CD4-positive, alpha-beta T cell treated with Interleukin-10 for 1 hour (primary cell): ENCODE measurements at places on chromosomes 3 and 15.
A peak's percentile ranks its signal among the peaks of the same experiment; 100 is the strongest.

GRCh38 chr3:50557106-50557505 lies 10.4 kb downstream of the C3orf18 start:
- no peak for DNase-seq

DNA sequence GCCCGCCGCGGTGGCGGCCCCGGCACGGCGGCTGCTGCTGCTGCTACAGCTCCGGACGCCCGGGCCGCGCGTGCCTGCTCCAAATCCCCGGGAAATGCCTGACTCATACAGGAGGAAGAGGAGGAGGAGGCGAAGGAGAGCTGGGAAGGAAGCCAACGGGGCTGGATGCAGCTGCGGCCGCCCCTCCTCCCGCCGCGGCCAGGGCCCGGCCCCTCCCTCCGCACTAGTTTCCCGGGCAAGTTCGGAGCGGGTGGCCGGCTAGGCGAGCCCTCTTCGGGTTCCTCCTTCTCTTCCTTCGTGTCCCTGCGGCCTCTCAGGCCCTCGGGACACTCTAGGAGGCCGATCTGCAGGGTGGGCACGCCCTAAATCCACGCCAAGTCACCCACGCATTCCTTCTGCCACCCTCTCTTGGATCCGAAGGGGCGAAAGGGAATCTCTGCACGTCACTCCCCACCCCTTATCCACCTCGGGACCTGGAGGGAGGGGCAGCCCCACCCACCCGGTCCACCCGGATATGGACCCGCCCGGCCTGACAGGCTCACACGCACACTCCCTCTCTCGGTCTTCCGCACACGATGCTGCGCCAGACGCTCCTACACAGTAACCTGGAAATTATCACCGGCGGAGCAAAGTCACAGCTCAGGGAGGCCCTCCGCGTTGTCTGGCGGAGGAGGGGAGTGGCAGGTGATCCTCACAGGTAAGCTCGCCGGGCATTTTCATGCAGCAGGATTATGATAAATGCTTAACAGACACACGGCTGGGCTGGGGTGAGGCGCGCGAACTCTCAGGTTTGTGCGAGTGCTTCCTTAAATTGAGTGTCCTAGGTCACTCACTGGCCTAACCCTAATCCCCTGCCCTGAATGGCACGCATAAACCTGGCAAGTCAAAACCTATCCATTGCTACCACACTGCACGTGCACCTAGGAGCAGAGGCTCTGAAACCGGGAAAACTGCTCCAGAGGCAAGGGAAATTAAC lies at the start of the genes OSBPL10 and ZNF860:
OSBPL10 (minus strand) TSS at position 57 of the 976 bp plus-strand sequence. CDS start 83 bp downstream, outside the sequence.
ZNF860 (plus strand) TSS at position 545 of the 976 bp plus-strand sequence. CDS start 7,330 bp downstream, outside the sequence.
- peak; percentile 2 for DNase-seq

GRCh38 chr3:151439652-151440125 lies 21.2 kb downstream of the IGSF10 start:
- DNase-seq: peak; percentile 36

- no peak for DNase-seq
These were observed 18.7 kb downstream of the CHST14 start for GRCh38 chr15:40489274-40490175.

GRCh38 chr3:25856902-25857518 lies 67.1 kb downstream of the OXSM start:
- peak; percentile 59 for DNase-seq

- no peak for DNase-seq
These were observed 457.8 kb upstream of the ZNF717 start for GRCh38 chr3:76242886-76243753.

DNA sequence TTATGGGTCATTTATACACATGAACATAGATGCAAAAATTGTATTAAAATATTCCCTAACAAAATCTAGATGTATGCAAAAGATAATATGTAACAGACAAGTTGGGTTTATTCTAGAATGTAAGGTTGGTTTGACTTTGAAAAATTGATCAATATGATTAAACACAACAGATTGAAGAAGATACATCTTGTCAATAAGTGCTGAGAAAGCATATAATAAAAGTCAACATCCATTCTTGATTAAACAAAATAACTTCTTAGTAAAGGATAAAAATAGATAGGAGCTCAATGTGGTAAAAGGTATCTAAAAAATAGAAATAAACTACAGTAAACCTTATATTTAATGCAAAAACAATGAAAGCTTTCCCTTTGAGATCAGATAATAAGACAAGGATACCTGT lies 38.3 kb downstream of the CCDC39 start:
- DNase-seq: no peak

DNA sequence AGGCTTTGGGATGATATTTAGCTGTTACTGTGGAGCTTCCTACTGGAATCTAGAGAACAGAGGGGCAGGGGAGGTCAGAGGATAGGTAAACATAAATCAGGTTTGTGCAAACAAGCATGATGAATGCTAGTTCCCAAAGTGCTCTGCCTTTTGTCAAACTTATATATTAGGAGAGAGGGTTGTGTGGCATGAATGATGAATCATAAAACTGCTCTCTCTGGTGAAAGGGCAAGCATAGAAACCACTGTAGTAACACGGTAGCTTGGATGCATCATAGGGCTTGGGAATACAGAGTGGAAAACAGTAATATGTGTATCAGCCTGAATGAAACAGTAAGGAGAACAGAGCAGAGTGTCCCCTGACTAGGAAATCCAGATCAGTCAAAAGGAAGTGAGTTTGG lies 486.7 kb downstream of the IL5RA start:
- no peak for DNase-seq

- DNase-seq: no peak
These were observed 304.4 kb upstream of the C2CD4B start for GRCh38 chr15:62469478-62469873.

- no peak for DNase-seq
These were observed 39.8 kb downstream of the TUSC7 start for GRCh38 chr3:116749388-116749787.

DNA sequence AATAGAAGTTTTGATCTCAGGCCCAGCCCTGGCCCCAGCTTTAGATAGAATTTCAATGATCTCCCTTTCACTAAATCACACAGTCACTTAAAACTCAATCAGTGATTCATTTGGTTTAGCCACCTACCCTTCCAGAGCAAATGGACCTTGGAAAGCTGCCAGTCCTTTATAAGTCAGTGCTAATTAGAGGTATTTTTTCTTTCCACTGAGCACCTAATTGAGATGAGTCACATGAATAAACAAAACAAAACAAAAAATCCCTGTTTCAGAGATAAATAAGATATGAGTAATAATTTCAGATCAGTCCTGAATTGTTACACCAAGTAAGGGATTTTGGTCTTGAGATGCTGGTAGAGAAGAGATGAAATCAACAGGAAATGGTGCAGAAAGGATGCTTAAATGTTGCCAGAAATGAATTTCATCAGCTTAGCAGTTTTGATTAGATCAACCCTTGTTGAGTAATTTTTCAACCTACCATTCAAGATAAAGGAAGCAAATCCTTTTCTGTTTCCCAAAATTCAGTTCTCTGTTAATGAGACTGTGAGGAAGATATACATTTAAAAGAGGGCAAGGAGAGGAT lies 352.0 kb upstream of the COL8A1 start:
- DNase-seq: no peak

GRCh38 chr15:67607959-67608637 lies 65.6 kb downstream of the MAP2K5 start:
- DNase-seq: no peak

GRCh38 chr3:126616931-126617330 lies 38.0 kb downstream of the TXNRD3 start:
- DNase-seq: no peak

- DNase-seq: no peak
These were observed 472.1 kb downstream of the SOX2 start for GRCh38 chr3:182183716-182184430.

GRCh38 chr3:63800097-63800496 lies 19.0 kb upstream of the C3orf49 start:
- no peak for DNase-seq
